ENCODE measurements at places on chromosomes 5 and 9.
A peak's percentile ranks its signal among the peaks of the same experiment; 100 is the strongest.

- no peak for DNase-seq
Measured at GRCh38 chr5:86070719-86071118, 547.0 kb upstream of the COX7C start.

DNA sequence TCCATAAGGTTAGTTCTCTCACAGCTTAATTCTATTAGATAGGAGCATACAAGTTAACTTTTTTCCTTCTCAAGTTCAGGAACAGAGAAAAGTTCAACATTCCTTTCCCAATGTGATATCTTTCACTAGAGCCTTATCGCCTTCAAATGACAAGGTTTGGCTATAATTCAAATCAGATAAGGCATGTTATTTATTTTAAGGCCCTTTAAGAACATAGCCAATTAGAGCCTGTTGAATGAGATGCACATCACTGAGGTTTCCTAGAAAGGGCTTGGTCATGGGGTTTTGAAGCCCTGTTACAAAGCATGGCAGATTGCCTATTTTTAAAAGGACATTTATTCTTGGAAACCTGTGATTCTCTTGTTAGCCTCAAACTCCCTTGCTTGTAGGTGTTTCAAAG lies 123.4 kb downstream of the BASP1 start:
- no peak for DNase-seq

- DNase-seq = no peak
Measured at GRCh38 chr5:97062046-97062445, 80.4 kb downstream of the LIX1 start.

DNA sequence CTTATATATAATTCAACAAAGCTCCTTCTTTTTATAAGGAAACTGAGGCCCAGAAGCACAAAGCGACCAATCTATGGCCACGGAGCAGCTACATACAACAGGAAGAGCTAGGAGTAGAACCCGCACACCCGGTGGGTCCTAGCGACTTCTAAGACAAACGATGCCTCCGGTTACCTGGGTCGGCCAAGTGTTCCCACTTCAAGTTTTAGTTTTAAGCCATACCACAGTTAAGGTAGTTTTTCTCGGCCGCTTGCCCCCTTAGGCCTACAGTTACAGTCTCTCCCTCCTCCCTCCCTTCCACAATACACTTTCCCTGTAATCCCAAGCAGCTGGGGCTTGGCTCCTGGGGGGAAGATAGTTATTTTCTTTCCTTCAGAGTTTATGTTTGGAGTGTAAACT lies 533 bp downstream of the SREK1IP1 start:
- DNase-seq = no peak

- DNase-seq = no peak
Measured at GRCh38 chr5:108579236-108579635, 168.5 kb upstream of the FER start.

GRCh38 chr9:130629443-130630070 lies 34.8 kb upstream of the PRDM12 start:
- no peak for DNase-seq

DNA sequence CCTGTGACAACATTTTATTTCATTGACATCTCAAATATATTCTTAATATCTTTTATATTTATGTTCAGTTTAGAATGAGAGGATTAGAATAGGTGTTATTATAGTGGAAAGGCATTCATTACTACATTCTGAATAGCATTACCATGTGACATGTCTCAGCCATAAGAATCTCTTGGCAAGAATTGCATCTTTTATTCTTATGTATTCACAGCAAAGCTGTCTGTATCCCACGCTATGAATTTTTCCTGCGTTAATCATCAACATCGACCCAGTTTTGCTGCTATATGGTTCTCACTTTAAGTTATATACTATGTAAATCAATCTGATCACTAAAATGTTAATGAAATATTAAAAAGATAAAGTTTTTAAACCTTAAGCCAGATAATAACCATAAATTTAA lies 248.6 kb downstream of the TMEM232 start:
- no peak for DNase-seq

- no peak for DNase-seq
Measured at GRCh38 chr5:103758996-103759395, 196.4 kb upstream of the NUDT12 start.

DNA sequence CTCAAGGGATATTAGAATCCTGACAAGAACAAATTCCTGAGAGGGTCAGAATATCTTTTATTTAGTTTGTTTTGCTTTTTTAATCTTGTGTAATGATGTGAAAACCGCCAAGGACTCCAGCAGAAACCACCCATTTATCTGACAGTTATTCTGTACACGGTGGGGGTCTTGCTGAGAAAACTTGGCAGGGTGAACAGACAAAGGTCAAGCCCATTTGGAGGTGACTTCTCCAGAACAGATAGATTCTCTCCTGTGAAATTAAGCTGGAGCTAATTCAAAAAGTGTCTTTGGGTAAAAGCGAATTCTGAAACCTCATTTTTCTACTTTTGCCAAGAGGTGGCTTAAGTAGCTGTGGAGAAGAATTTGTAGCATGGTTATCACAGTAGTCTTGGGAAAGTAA lies 484.4 kb downstream of the SPOCK1 start:
- no peak for DNase-seq

DNA sequence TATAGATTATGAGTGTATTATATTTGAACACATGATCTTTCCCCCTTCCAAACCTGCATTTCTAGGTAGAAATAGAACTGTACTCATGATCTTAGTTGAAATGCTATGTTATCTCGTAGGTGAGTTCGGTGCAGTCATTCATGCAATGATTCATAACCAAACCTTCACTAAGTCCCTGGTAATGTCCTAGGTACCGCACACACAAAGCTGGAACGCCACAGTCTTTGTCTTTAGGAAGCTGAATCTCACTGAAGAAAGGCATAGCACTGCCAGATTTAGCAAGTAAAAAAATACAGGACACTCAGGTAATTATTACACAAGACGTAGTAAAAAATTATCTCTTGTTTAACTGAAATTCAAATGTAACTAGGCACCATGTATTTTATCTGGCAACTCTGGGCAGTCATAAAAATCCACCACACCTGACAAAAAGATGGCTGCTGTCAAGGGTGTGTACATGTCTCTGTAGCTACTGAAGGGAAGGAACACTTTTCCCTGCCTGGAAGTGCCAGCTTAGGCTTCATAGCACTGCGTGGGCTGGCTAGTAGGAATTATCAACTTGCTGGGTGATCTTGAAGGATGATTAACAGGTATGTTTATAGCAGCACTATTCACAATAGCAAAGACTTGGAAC lies 28.0 kb upstream of the TXN start:
- no peak for DNase-seq

DNA sequence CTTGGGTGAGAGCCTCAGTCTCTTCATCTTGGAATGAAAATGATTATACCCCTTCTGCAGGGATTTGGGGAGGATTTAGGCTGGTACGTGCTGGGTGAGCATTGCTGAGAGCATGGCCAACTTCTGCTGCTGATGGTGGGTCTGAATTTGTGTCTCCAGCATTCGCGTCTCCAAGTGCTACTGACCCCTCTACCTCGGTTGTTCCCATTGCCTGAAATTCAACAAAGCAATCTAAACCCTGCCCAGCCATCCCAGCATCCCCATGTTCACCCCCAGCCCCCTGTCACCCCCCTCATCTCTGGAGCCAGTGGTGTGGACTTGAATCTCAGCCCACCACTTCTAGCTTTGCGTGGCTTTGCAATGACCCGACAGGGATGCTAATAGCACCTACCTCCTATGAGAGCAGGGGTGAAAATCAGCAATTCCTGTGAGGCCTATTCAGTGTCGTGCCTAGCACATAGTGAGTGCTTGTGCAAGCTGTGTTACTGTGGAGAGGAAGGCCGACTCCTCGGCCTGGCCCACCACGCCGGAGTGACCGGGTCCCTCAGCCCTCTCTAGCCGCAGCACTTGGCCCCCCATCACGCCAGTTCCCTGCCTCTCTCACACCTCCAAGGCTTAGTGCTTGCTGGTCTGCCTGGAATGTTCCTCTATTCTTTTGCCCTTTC lies 43.4 kb upstream of the SH3PXD2B start:
- DNase-seq = no peak

DNA sequence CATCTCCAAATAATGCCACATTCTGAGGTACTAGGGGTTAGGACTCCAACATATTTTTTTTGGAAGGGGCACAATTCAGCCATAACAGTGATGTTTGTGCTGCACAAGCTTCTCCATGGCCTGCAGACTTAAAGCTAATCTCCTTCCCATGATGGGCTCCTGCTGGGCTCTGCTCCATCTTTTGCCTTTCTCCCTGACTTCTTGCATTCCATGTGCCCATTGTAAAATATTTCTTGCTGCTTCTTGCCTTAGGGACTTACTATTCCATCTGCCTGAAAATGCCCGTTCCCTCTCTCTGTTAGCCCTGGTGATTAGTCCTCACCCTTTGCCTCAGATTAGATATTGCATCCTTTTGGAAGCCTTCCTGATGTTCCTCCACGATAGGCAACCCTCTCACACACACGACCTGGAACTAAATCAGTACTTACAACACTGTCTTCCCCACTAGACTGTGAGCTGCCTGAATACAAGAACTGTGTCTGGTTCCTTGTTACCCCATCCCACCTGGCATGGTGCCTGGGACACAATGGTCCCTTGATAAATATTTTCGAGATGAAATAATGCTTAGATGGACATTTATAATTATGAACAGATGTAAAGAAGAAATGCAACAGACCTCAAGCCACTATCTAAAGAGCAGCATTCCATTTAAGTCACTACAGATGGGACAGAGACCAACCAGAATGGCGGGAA lies 33.5 kb downstream of the OR1J1 start:
- no peak for DNase-seq

DNA sequence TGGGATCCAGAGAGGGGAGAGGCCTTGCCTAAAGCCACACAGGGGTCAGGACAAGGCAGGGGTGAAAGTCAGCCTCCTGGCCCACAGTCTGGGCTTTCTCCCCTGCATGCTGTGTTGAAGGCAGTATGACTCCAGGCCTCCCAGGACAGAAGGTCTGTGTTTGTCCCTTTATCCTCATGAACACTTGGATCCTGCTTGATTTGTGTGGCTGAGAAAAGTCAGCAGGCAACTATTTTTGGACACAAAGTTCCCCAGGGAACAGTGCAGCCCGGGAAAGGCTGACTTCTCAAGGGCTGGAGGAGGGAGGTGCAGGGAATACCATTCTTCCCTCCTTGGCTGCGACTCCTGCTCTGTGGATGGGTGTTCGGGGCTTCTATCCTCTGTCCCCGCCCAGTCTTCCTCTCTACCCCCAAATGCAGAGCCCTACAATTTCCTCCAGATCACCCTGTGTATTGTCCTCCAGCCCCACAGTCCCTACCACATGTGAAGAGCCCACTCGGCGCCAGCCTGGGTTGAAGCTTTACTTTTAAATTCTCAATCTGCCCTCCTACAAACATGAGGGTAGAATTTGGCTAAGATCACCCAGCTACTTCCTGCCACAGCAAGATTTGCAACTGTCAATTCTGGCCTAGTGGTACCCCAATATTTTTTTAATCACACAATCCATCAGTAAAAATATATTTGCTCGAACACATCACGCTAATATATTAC lies 4.1 kb downstream of the AKNA start:
- no peak for DNase-seq

GRCh38 chr9:107239474-107239873 lies 43.6 kb upstream of the RAD23B start:
- no peak for DNase-seq

DNA sequence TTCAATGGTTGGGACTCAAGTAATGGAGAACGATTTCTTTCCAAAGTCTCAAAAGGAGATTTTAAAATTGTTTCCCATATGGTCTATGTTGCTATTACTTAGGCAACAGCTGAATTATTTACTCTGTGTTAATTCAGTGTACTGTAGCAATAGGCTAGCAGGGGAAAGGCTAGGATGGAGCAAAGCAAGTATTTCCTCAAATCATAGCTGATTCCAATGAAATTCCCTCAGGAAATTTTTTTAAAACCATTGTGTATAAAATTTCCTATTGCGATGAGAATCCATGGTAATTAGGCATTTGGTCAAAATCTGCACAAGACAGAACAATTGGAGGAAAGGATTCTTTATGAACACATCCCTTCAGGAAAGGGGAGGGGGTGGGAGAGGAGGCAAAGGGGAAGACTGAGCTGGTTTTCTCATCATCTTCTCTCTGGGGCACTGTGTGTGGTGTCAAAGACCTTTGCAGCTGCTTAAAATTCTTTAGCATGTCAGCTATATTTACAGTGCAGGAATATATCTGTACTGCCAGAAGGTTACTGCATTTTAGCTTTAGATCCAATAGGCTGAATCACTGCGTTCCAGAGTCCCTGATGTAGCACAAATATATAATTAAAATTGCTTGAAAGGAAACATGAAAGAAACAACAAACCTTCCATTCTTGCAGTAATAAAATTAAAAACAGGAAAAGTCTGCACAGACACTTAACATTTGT lies 95.3 kb downstream of the ZNF608 start:
- no peak for DNase-seq

GRCh38 chr5:13580058-13580457 lies 364.4 kb downstream of the DNAH5 start:
- DNase-seq = peak; percentile 15

GRCh38 chr5:473551-474192 lies 30.7 kb downstream of the EXOC3 start:
- DNase-seq = peak; percentile 35

DNA sequence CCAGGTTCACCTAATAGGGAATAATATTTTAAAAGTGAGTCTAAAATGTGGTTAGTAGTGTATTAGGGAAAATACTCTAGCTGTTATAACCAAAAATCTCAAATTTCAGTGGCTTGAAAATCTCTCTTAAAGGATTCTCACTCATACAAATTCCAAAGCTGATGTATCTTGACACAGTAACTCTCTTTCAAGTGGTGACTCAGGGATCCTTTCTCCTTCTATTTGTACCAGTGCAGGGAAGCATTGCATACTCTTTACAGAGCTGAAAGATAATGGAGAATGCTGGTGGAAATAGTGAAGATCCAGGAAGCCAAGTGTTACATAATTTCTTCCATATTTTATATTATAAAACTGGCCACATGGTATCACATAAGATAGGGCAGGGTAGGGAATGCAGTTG lies 560.2 kb upstream of the CDH9 start:
- DNase-seq = no peak

GRCh38 chr5:111017731-111018130 lies 53.8 kb upstream of the TSLP start:
- no peak for DNase-seq

GRCh38 chr5:144547098-144547499 lies 376.4 kb downstream of the KCTD16 start:
- DNase-seq = no peak

- DNase-seq = peak; percentile 62
Measured at GRCh38 chr9:137793196-137793841, 84.3 kb upstream of the CACNA1B start.

- no peak for DNase-seq
Measured at GRCh38 chr9:116700882-116701865, 14.1 kb downstream of the TRIM32 start.

DNA sequence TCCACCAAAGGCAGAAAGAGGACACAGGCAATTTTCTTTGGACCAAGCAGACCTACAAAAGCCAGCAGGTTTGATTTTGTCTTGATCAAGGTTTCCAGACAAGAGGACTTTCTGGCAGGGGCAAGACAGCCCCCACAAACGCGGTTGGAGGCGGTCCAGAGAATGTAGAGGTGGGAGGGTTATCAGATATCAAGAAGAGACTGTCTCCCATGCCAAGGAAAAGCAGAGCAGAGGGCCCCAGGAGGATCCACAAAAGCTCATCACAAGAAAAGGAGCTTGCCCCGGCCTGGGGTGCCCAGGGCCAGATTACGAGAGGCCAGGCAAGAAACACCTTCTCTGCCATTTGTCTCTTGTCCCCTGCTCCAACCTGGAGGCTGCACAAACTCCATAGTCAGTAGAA lies 538.9 kb downstream of the BNC2 start:
- DNase-seq = no peak

Data from head of caudate nucleus (tissue), 42 donors.